Cerebellar nuclear complex (tissue), 1 donor: ENCODE measurements at places on chromosomes 3 and 15.

DNA sequence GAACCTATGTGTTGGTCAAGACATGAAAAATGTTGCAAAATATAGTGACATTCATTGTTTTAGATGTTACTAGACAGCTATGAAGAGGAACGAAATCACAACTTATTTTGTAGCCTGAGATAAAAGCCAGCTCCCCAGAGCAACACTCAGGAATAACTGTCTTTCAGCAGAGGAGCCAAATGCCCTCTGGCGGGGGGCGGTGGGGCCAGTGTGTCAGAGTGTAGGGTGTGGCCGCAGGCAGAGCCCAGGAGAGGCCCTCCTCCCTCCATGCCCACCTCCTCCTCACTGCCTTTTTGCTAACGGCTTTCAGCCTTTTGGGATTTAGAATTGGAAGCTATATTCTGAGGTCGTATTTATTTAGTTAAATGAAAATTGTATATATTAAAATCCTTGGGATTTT, 16.9 kb downstream of the APOD start:
- no peak for DNase-seq

- DNase-seq = no peak
Observed at GRCh38 chr15:58699769-58700168, 49.7 kb downstream of the ADAM10 start.

GRCh38 chr3:54538346-54538745, 389.5 kb downstream of the LRTM1 start:
- DNase-seq = no peak

GRCh38 chr15:64096668-64097384, 1.0 kb downstream of the SNX1 start:
- DNase-seq = no peak

GRCh38 chr3:190119461-190120268, 1.0 kb downstream of the P3H2 start:
- no peak for DNase-seq

DNA sequence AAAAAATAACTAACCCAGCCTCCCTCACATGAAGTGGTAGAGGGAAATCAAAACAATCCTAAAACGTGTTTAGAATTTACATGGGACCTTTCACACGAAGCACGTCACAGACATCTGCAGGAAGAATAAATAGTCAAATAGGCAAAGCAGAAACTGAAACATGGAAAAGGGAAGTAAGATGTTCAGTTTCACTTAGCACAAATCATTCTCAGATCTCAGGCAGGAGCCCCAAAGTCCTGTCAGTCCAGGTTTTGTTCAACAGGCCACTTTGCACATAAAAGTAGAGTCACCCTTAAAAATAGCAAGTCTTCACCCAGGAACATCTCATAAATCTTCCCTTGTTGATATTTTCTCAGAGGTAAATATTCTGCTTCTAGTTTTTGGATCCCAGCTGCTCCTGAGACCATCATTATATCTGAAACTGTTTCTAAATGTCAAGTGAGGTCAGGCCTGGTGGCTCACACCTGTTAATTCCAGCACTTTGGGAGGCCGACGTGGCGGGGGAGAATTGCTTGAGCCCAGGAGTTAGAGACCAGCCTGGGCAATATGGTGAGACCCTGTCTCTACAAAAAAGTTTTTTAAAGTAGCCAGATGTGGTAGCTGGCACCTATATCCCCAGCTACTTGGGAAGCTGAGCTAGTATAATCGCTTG, 1.9 kb downstream of the RUBCN start:
- no peak for DNase-seq

DNA sequence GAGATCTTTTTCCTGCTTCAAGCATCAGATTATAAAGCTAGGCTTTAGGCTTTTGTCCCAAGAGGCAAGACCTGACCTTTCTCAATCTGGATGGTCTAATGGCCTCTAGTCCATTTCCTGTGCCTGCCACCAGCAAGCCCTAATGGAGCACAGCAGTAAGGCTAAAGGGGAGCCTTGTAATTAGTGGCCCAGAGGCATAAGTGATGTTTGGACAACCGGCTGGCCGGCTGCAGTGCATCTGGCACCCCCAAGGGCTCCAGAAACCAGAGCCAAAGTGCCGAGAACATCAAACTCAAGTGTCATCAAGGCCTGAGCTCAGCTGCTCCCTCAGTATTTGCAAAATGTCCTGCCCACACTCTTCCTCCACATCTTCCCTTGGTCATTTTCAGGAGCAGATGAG, 31.9 kb upstream of the RTP4 start:
- no peak for DNase-seq

GRCh38 chr3:33920511-33920910, 122.1 kb downstream of the PDCD6IP start:
- no peak for DNase-seq

DNA sequence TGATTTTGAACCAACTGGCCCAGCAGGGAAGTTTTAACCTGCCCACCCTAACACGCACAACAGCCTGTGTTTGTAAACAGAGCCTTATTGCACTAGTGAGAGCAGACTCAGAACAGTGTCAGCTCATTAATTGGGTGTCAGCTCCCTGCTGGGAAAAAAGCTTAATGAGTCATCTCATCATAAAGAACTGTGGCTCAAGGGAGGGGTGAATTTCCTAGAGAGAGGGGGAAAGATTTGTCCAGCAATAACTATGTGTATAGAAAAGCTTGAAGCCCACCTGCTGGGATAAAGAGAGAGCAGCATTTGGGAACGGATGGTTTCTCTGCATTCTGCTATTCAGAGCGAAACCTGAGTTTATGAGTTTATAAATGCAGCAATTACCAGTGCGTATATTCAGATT, 48.9 kb upstream of the GMNC start:
- DNase-seq = no peak

DNA sequence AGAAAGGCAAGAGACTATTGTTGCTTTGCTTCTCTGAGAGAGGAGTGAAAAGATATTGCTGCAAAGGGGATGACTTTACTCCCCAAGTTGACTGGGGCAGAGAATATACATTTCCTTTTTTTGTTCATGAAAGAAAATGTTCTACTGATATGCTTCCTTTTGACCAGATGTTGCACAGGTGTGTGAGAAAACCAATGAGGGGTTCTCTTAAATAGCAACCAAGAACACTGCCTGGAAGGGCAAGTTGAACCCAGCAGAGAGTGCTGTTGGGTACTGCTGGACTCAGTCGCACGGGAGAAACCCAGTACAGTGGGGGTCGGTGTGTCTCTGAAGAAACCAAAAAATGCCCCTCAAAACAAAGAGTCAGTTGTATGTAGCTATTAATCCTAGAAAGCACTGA, 101.2 kb downstream of the CHST2 start:
- no peak for DNase-seq

DNA sequence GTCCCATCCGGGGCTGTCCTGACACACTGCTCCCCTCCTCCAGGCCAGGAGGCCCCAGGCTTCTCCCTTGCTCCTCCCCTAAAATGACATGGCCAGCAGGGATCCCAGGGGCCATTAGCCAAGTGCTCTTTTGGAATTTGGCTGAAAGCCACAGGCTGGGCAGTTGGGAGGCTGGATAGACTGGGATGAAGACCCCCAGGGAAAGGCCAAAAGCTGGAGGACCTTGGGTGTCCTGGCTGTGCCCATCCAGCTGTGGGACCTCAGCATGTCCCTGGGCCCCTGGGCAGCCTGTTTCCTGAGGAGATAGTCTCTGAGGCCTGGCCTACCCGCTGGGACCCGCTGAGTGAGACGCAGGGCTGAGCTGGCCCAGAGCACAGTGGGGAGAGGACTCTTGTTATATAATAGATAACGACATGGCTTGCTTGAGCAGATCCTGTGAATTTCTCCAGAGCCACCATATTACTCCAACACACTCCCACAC, 5.7 kb upstream of the PDE8A start:
- no peak for DNase-seq

GRCh38 chr3:160010578-160010977, 21.9 kb downstream of the IL12A start:
- no peak for DNase-seq

GRCh38 chr3:183725387-183725786, 27.8 kb downstream of the YEATS2 start:
- no peak for DNase-seq

DNA sequence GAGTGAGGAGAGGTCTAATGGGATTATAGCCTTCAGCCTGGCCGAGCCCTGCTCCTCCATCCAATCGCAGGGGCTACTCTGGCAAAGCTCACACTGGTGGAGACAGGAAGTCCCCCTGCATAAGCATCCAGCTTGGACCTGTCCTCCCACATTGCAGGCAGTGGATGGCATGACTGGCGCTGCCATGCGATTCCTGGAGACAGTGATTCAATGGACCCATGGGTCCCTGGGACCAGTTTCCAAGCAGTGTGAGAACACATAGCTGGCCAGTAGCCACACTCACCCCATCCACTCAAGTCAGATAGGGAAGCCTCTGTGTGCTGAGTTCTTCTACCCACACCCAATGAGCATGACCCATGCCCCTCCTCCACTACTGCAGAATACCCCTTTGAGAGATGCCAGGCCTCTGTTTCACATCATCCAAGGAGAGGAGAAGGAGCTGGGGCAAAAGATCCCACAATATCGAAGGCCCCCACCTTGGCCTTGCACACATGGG, 18.1 kb upstream of the POC1A start:
- no peak for DNase-seq

DNA sequence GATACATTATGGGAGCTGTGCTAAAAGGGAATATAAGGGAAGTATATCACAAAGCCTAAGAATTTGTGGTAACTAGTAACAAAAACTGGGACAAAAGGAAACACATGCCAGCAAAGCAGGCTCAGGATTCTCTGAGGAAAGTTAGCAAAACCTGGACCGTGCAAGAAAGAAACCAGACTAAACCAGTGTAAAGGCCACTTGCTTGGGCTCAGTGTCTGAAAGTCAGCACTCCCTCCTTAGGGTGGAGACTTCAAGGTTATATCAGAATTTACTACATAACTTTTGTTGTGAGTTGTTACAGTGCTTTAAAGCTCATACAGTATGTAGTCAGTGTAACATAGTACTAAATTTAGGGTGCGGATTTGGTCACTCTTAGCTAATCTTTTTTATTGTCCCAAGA, 269.9 kb upstream of the GADL1 start:
- no peak for DNase-seq

GRCh38 chr15:53576841-53577240, 182.6 kb downstream of the WDR72 start:
- no peak for DNase-seq

DNA sequence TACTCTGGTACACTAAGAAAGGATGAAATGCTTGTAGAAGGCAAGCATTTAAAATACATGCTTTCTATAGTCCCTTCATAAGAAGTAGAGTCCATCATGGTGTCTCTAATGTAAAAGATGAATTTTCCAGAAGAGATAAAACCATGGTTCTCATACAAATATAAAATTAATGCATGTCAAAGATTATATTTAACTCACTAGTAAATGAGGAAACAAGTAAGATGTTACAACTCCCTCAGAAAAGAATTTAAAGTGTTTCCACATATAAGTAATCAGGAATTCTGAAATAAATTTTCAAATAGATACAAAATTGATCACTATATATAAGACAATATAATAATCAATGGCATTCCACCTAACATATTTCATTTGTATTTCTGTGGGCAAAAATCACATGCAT, 570.3 kb upstream of the CCDC54 start:
- no peak for DNase-seq

DNA sequence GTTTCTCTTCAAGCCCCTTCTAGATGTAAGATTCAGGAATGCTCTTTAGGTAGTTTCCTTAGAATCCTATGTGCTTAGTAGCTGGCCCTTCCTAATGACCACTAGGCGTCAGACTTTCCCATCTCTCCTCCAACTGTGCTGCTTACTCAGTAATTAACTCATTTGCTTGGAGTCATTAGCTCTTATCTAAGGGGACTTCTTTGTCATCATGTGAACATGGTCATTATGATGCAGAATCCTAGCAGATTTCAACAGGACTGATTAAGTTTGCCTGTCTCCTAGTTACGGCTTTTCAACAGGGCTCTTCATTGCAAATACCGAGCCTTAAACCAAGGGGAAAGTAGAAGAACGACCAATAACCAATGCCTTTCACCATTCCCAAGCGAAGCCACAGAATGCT, 46.4 kb downstream of the GJD2 start:
- DNase-seq = no peak

- DNase-seq = no peak
Observed at GRCh38 chr3:58584690-58585004, 7.5 kb upstream of the FAM107A start.

- DNase-seq = no peak
Observed at GRCh38 chr3:45170096-45170495, 23.9 kb upstream of the CDCP1 start.

- DNase-seq = no peak
Observed at GRCh38 chr3:85627932-85628331, 669.1 kb downstream of the CADM2 start.

- DNase-seq = no peak
Observed at GRCh38 chr15:77633913-77634265, 1.2 kb upstream of the LINGO1 start.

GRCh38 chr3:71045917-71046282, 537.6 kb downstream of the FOXP1 start:
- no peak for DNase-seq

DNA sequence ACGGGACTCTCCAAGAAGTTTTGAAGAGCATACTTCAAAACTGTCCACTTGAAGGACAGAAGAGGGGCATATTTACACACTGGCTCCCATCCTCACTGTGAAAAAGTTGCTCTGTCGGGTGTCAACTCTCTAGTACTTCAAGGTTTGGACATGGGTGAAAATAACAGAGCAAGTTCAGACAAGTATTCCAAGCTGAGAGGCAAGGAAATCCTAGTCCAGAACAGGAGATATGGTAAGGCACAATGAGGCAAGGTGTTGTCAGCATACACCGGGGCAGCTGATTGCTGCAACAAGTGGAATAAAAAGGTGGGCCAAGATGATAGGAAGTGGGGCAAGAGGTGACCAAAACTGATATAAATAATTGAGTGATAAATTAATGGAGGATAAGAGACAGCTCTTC, 4.8 kb upstream of the TFDP2 start:
- no peak for DNase-seq

DNA sequence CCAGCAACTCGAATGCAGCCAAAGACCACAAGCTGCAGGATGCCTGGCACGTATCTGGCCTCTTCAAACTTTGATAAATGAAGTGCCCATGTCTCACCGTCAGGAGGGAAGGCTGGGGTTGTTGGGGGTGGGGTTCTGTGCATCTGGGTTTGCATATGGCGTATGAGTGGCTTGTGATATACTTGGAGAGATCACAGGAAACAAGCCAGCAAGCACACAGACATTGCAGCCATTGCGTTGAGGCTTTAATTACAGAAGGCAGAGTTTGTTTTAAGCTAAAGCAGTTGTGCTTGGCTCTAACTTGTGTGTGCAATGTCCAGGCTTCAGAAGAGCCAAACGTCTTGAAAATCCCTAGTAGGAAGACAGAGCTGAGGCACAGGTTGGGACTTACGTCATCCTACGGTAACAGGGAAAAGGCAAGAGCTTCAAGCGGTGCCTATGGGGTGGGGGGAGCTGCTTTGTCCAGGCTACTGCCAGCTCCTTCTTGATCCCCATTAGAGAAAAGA, 109.2 kb downstream of the ASB7 start:
- no peak for DNase-seq

DNA sequence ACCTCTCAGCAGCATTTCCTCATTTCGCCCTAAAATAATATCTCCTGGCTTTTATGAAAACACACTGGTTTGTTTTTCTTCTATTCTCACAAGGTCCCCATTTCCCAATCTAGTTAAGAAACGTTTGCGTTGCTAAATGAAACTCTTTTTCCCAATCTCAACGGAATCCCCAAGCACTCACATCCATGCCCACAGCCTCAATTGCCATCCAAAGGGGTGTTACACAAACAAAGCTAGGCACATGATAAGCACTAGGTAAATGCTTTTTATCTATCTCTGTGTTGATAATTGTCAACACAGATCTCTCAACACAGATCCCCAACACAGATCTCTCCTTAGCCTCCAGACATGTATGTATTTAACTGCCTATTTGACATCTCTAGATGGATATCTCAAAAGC, 35.2 kb upstream of the TF start:
- no peak for DNase-seq

GRCh38 chr3:61518590-61518989, 42.8 kb upstream of the PTPRG start:
- DNase-seq = no peak
